ENCODE measurements at places on chromosomes 7 and 10.

GRCh38 chr7:28258240-28258639, 77.6 kb upstream of the JAZF1 start:
- no peak for DNase-seq

DNA sequence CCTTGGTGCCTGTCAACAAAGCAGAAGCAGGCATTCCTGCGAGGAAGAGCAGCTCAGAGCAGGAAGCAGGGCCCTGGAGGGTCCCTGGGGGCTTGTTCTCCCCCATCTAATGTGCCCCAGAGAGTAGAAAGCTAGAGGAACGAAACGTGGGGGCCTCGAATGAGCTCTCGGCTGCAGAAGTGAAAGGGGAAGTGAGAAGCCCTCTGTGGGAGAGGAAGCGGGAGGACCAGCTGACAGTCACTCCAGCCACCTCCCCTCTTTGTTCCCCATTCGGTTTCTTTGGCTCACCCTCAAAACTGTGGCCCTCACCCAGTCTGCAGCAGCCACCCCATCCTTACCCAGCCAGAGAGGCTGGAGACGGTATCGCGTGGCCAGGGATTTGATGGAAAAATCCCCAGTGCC, 25.0 kb downstream of the C10orf105 start:
- DNase-seq = no peak

GRCh38 chr7:106614751-106615150, 46.2 kb downstream of the CCDC71L start:
- DNase-seq = no peak

DNA sequence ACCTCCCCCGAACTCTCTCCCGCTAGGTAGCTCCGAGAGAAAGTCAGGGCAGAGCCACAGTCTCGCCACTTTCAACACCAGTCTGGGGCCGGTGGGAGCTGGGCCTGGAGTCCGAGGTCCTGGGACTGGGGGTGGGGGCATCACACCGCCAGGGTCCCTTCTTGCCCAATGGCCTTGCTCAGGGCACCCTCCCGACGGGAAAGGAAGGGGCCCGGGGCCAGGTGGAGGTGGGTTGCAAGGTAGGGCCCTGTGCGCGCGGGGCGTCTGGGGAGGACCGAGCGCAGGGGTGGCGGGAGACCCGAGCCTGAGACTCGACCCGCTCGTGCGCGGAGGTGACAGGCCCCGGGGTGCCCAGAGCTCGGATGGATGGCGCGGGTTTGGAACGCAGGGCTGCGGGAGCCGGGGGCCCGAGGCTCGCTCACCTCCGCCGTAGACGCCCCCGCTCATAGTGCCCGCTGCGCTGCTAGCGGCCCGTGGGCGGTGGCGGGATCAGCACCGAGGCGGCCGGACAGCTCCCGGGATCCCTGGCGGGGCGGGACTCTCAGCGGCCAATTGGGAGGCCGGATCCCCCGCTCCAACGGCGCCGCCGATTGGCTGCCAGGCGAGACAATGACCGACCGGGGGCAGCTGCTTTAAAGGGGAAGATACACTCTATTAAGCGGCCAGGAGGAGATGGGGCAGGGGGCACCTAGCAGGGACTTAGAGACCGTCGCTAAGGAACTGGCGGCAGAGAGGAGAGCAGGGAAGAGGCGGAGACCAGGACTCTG, at the start of gene ACTL6B:
ACTL6B (minus strand) TSS at position 541 of the 767 bp plus-strand sequence; CDS start at position 447, 94 bp downstream.
- DNase-seq = peak; percentile 95

GRCh38 chr10:131024259-131025131, 287.0 kb downstream of the TCERG1L start:
- no peak for DNase-seq

DNA sequence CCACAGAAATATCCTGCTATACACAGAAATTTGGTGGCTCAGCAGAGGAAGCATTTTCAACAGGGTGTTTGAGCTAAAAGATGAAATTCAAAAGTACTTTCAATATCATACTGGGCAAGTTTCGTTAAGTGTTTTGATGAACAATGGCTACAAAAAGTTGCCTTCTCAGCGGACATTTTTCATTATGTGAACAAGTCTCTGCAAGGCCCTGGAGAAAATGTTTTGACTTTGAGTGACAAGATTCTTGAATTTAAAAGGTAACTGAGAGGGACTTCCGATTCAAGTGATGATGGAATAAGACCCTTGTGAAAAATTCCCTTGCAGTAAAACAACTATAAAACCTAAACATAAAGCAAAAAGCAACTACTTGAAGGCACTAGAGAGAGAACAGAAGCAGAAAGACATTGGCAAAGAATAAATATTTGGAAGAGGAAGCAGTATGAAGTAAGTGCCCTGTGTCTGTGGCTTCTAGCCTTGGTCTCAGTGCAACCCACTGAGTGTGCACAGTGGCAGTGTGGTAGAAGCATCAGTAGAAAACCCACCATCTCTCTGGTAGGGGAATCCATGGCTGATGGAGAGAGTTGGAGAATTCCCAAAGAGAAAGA, 62.5 kb upstream of the NAMPT start:
- no peak for DNase-seq

DNA sequence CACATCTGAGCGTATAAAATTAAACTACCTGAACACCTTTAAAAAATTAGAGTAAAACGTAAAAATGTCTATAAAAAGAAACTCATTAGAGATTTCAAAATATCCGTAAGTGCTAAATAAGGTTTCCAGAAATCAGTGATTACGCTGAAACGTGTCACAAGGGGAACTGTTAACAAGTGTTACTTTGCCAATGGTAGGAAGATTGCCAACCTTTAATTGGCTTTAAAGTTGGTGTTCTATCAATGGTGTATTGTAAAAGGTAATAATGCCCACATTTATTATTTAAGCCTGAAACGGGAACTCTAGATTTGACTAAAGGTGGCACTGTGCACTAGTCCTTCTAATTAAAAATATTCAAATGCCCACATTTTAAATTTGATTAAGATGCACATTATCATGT, 37.8 kb upstream of the HIBADH start:
- no peak for DNase-seq
